B cell (primary cell): ENCODE measurements at places on chromosomes 4 and X.

GRCh38 chr4:125388613-125389012, 73.9 kb downstream of the FAT4 start:
- no peak for DNase-seq

- DNase-seq = no peak
Measured at GRCh38 chr4:125826801-125827695, 512.3 kb downstream of the FAT4 start.

GRCh38 chrX:17813277-17813676, 47.8 kb downstream of the RAI2 start:
- DNase-seq = no peak

- DNase-seq = no peak
Measured at GRCh38 chr4:96736352-96736889, 896.5 kb downstream of the PDHA2 start.

GRCh38 chrX:101484135-101484534, 1.1 kb upstream of the ARMCX4 start:
- no peak for DNase-seq

- DNase-seq = no peak
Measured at GRCh38 chrX:113384628-113385027, 544.0 kb upstream of the AMOT start.

GRCh38 chr4:68905598-68905938, 46.0 kb downstream of the UGT2A3 start:
- no peak for DNase-seq

DNA sequence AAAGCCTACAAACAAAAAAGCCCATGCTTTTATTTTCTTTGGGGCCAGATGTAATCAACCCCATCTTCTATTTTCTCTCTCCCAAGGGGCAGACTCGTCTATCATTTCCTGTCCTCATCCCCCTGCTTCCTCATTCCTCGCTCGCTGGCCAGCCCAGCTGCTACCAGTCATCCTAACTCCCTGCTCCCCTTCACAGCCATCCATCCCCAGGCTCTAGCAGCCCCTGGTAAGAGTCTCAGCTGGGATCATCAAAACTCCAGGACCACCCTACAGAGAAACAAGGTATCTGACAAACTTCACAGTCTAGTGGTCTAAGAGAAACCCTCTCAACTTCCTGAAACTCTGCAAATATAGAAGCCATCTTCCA, 23.6 kb downstream of the SH3KBP1 start:
- no peak for DNase-seq
